ENCODE measurements at places on chromosomes 16 and 17. TPM values are rescaled to one million over a fixed set of nuclear protein-coding genes. Genes with fewer than 3 reads are reported as not detected.
A peak's percentile ranks its signal among the peaks of the same experiment; 100 is the strongest.

DNA sequence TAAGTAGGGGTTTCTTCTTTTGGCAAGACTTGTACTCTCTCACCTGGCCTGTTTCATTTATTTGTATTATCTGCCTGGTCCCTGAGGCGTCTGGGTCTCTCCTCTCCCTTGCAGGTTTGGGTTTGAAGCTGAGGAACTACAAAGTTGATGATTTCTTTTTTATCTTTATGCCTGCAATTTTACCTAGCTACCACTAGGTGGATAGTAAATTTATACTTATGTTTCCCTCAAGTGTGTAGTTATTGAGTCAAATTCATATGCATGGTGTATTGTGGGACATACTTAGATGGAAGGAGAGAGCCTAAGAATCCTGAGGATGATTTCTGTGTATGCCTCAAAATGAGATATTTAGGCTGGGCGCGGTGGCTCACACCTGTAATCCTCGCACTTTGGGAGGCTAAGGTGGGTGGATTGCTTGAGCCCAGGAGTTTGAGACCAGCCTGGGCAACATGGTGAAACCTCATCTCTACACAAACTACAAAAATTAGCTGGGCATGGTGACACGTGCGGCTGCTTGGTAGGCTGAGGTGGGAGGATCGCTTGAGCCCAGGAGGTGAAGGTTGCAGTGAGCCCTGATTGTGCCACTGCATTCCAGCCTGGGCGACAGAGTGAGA, 13.6 kb downstream of the TMEM98 start:
- DNase-seq = no peak

DNA sequence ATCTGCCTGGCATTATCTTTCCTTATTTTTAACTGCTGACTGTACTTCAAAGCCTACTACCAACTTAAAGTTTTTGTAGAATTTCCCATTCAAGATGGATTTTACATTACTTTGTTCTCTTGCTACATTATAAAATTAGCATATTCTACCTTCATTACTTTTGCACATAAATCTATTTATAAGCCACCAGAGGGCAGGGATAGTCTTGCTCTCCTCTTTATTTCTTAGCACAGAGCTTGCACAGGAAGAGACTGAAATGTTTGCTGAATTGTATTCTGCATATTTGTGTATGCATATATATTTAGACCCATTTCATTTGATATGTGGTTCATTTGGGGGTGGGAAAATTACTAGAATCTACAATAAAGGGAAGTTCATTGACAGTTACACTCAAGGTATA, 108.0 kb downstream of the SKAP1 start:
- no peak for DNase-seq

- no peak for DNase-seq
Observed at GRCh38 chr17:53012364-53012763, 810.4 kb upstream of the KIF2B start.

GRCh38 chr16:11126399-11127054, 129.5 kb downstream of the SOCS1 start:
- no peak for DNase-seq

DNA sequence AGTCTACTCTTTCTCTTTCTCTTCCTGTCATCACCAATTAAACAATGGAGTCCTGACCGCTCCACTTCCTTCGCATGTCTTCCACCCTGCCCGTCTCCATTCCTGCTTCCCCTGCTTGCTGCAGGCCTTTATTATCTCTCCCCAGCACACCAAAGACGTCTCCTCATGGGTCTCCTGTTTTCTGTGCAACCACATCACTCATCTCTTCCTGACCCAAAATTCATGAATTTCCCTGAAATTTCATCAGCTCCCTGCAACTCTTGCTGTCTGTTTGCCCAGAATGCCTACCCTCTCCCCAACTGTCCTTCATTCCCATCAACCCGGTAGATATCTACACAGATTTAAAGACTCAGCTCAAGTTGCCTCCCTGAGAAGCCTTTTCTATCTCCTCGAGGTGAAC, 76.7 kb upstream of the ALOX12 start:
- no peak for DNase-seq

DNA sequence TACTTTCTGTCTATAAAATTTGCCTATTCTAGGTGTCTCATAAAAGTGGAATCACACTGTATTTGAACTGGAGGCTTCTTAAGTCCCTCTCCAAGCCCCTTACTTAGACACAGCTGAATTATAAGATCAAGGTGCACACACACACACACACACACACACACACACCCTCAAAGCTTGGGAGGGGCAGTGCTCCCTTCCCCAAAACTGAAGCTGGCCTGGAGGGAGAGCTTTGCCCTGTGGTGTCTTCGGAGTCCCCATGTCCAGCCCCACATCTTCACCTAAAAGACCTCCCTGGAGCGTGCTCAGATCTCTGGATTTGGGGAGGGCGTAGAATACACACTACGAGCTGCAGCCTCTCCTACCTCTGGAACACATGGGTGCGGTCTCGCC, 828 bp downstream of the EMP2 start:
- peak; percentile 21 for DNase-seq

DNA sequence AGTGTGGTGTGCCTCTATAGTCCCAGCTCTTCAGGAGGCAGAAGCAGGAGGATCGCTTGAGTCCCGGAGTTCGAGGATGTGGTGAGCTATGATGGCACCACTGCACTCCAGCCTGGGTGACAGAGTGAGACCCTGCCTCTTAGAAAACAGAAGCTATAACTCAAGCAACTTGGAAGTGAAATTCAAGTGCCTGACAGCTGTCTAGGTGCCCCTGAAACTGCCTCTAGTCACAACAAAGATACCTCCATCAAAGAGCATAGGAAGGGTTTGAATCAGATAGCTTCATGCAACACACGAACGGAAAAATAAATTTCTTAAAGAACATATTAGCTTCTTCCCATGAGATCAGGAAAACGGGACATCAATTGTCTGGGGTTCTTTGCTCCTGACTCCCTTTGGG, 860 bp upstream of the PLCG2 start:
- no peak for DNase-seq

DNA sequence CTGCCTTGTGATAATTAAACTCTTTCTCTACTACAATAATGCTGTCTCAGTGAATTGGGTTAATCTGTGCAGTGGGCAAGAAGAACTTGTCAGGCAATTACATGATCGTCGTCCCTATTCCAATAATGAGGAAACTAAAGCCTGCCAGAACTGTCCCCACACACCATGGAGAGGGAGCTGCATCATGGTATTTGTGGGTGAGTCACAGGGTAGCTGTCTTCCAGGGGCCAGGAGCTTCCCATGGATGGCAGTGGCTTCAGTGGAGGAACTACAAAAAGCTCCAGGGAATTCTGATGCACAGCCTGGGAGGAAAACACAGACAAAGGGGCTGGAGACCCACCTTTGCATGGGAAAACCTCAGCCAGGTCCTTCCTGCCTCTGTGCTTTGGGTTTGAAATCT, 83.3 kb upstream of the C16orf82 start:
- no peak for DNase-seq

GRCh38 chr16:52280086-52280485, 266.9 kb downstream of the TOX3 start:
- DNase-seq = no peak

Gene WNK4
- polyA plus RNA-seq = 0.11 TPM

Gene GAS2L2
- 0.07 TPM for polyA plus RNA-seq

Gene ST6GALNAC2
- polyA plus RNA-seq = 48.7 TPM

DNA sequence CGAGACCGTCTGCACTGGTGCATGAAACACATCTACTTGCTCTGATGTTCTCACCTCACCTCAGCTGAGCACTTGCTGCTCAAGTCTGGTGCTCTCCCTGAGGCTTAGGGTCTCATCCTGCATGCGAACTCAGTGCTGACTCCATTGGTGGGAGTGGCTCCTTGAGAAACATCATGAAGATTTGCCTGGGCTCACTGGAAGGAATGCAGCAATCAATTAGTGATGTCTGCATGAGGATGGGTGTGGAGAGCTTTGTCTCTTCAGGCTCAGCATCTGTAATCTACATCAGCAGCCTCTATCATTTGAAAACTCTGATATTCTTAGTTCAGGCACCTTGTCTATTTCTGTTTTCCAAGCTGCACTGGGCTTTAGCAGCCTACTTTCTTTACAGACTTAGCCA, 204.4 kb downstream of the IRF8 start:
- no peak for DNase-seq

GRCh38 chr17:79255926-79256585, 181.4 kb downstream of the ENGASE start:
- no peak for DNase-seq

DNA sequence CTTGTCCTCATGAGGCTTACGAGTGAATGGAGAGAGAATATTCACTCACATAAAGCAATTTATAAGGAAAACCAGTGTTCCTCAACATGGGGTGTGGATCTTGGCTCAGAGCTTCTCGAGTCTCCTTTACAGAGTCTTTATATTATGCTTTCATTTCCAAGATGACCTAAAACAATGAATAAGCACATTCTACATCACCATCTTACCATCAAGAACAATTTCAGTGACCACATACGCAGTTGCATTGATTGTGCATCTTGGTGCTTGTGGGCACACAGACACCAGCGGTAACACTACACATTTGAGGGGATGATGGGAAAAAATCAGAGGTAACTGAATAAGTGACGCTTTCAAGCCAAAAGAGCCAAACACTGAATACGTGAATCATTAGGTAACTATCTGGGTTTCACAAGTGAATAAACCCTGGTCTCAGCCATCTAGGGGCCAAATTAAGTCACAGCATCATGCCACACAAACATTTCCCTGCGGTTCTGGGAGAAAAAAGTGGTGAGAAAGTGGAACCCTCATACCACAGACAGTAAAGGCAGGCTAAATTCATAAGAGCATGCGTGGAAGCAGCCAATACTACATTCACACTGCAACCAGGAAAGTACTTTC, 9.4 kb downstream of the CWC25 start:
- peak; percentile 46 for DNase-seq

Gene TBC1D3G
- polyA plus RNA-seq = not detected

Gene TEDC2
- polyA plus RNA-seq = 6.5 TPM

- DNase-seq = peak; percentile 25
Observed at GRCh38 chr17:52106638-52107261, 51.8 kb downstream of the CA10 start.

Measured in mammary epithelial cell (primary cell).